ENCODE measurements at places on chromosomes 11 and 22.
A peak's percentile ranks its signal among the peaks of the same experiment; 100 is the strongest.

GRCh38 chr11:61800331-61801281 is 7.9 kb downstream of the FEN1 start:
- DNase-seq, result no peak

- DNase-seq, result no peak
Observed at GRCh38 chr22:47344414-47344813, 582.0 kb downstream of the TBC1D22A start.

DNA sequence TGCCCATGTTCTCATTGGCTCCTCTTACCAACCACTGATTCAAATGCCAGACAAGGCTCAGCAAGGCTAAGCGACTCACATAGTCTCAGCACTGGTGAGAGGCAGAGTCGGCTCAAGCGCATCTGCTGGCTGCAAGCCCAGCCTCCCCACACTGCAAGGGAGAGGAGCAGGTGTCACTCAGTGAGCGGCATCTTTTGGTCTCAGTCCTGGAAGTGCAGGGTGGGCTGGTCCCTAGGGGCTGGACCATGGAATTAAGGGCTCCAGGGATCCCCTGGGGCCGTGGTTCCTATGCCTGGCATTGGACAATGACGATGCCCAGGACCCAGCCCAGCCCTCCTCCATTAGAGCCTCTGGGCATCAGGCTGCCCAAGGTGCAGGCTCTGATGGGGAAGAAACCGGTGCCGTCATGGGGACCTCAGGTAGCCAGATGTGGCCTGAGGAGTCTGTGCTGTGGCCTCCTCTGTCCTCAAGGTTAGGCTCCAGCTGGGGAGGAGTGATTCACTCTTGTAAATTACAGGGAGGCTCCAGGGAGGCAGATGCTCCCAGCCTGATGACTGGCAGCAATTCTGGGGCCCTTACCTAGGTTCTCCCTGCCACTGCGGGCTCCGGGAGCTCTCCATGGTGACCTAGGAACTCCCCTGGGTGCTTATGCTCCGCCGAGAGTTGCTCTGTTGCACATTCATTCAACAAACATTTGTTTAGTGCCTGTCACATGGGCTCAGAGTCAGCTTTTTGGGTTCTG is 28.0 kb downstream of the FADS2 start:
- DNase-seq, result no peak

DNA sequence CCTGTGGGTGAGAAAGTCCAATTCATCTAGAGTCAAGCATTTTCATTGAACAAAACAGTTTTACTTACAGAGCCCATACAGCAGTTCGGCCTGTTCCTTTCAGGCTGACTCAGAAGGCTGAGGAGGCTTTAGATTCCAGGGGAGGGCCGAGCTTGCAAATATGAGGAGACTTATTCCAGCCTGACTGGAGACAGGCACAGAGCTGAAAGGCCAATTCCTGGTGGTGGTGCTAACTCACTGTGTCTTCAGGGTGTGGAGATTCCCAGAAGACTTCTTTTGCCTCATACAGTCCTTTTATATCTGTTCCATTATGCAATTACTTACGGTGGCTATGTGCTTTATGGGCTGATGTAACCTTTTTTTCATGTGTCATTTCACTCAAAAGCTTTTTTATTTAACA is at the start of gene OR51E2:
Gene OR51E2, minus strand, starts transcription at position 269 of the 400 bp plus-strand sequence. CDS start 15,142 bp downstream, outside the sequence.
- DNase-seq, result no peak

DNA sequence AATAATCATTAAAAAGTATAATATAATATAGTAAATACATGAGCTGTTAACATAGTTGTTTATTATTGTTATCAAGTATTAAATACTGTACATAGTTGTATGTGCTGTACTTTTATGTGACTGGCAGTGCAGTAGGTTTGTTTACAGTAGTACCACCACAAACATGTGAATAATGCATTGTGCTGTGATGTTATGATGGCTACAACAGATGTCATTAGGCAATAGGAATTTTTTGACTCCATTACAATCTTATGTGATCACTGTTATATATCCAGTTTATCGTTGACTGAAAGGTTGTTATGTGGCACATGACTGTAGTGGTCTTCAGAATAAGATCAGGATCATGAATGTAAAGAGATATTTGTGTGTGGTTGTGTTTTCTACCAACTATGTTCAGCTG is 577.8 kb downstream of the JRKL start:
- DNase-seq, result no peak

- no peak for DNase-seq
Observed at GRCh38 chr11:67631411-67631810, 1.7 kb upstream of the NUDT8 start.

GRCh38 chr22:26610072-26610958 is 7.5 kb downstream of the CRYBB1 start:
- DNase-seq, result peak; percentile 25

DNA sequence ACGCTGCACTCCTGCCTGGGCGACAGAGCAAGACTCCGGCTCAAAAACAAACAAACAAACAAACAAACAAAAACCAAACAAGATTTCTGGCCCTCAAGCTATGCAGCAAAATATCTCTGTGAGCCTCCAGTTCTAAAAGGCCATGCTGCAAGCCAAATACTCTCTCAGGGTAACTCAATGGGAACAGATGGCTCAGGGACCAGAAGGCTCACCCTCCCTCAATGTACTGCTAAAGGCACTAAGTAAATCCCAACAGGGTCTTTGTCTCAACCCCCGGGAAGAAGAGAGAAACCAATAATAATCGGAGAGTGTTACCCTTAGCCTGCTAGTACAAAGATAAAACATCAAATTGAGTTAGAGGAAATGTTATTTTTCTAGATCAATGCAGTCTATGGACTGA is 119.7 kb upstream of the ZC3H12C start:
- no peak for DNase-seq

- peak; percentile 45 for DNase-seq
Observed at GRCh38 chr11:100855466-100856067, 168.5 kb downstream of the ARHGAP42 start.

GRCh38 chr22:28075358-28075981 is 156.4 kb upstream of the PITPNB start:
- peak; percentile 63 for DNase-seq

DNA sequence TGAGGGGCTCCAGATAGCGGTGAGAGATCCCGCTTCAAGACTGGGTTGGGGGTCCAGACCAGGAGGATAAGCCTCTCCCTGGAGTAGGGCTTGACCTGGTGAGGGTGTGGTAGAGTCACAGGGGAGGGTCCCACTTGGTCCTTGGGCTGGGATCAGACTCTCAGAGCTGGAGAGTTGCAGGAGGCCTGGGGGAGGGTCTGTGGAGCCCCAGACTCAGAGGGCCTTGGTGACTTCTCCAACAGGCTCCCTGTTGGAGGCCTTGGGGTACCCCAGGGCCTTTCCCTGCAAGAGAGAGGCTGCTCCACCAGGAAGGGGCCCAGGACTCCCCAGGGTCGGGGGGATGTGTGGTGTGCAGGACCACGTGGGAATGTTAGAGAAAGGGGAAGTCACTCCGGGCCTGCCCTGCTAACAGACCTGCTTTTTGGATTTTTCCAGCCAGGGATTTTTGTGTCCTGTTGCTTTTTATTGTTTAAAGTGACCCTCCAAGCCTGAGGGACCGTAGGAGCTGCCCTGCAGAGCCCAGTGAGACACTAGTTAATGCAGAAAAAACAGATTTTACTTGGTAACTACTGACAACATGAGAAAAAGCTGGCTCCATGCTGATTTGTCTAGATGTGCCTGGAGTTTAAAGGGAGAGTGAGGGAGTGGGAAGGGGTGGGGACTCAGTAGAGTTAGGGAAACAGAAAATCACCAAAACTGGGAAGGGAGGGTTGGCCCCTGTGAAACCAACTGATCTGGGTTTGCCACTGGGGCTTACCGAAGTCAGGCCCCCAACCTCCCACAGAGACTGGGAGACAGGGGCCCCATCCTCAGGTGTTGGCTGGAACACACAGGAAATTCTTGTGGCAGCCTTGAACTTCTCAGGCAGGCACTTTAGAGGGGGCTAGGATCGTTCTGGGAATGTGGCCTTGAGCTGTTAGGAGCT is 801 bp upstream of the TXNRD2 start:
- peak; percentile 81 for DNase-seq

DNA sequence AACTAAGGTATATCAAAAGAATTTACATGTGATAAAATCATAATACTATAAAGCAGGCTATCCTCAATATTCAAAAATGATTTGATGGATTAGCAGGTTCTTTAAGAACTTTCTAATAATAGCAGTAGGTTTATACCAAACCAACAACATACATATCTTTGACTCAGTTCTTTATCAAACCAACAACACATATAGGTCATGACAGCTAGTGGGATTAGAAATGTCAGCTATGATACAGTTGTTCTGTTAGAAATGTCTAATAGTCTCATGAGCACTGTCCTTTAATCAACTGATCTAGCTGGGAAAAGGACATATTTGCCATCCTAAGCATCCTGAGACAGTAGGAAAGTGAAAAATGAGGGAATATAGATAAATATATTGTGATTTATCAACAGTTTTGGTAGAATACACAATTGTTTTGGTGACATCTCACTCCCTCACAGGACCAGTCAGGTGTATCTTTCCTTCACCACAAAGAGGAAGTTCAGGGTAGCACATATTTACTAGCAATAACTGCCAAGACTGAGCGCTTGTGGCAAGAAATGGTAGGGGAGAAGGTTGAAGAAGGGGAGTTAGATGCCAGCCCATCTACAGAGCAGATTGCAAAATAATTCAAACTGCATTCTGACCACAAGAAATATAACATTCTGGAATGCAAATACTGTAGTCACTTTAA is 90.8 kb upstream of the APOA1 start:
- DNase-seq, result no peak

DNA sequence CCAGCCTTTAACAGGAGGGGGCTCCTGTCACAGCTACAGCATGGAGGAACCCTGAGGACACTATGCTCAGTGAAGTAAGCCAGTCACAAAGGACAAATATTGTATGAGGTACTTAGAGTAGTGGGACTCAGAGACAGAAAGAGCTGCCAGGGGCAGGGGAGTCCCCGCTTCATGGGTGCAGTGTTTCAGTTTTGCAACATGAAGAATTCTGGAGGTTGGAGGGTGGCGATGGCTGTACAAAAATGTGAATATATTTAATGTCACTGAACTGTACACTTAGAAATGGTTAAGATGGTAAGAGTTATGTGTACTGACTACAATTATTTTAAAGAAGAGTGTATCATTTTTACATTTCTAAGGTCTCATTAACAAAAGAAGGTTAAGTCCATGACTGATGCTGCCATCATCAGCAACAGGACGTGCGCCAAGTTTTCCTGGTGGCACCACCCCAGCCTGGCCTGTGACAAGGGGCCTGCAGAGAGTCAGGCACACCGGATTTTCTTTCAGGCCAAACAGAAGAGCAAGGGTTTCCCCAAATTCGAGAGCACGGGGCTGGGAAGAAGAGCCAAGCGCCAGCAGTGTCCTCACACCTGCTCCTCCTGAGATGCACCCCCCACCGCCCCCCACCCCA is 22.1 kb downstream of the YPEL1 start:
- no peak for DNase-seq

GRCh38 chr11:61763930-61764605 is 11.6 kb downstream of the MYRF start:
- no peak for DNase-seq

DNA sequence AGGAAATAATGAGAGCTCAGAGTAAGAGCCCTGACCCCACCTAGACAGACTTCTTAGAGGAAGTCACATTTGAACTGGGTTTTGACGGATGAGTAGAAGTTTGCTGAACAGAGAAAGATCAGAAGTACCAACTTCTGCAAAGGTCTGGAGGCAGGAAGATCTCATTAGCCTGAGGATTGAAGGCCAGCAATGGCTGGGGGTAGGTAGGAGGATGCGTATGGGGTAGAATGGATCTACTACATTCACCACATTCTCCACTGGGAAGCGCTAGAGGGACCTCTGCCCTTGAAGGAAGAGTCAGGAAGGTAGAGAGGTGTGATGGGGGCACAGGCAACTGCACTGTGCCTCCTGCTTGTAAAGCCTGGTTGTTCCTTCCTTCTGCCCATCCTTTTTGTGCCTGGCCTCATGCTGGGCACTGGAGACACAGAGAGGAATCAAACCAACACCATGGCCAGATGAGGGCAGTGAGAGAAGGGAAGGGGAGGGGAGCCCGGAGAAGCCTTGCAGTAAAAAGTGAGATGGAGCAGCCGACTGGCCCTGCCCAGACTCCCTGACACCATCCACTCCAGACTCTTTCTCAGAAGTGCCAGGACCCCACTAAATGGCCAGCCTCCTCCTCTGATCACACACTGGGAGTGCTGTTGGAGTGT is 4.9 kb downstream of the TPBGL start:
- no peak for DNase-seq

DNA sequence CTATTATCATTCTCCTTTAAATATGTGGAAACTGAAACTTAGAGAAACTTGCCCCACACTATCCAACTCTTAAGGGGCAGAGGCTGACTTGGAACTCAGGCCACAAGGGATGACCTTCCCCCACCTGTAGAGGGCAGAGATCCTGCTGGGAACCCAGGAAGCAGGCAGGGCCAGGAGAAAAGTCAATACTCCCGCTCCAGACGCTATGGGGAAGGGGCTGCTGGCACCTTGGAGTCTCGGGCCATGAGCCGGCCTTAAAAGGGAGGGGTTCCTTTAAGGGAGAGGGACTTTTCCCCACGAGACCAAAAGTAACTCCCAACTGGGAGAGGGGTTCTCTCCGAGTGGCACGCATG is 620 bp upstream of the ANO5 start:
- no peak for DNase-seq

DNA sequence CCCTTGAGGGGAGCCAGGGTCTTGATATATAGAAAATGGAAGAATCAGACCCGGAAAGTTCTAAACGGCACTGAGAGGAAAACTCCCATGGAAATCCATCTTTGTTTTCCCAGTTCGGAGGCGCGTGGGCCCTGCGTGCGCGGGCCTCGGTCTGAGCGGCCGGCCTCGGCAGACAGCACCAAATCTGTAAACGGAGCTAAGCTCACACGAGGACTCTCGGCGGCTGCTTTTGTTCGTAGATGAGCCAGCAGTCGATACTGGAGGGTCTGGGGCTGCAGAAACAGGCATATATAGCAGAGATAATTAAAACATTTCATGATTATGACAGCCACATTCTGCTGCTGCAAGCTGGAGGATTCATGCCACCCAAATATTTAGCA is 68.5 kb upstream of the PPARA start:
- no peak for DNase-seq

DNA sequence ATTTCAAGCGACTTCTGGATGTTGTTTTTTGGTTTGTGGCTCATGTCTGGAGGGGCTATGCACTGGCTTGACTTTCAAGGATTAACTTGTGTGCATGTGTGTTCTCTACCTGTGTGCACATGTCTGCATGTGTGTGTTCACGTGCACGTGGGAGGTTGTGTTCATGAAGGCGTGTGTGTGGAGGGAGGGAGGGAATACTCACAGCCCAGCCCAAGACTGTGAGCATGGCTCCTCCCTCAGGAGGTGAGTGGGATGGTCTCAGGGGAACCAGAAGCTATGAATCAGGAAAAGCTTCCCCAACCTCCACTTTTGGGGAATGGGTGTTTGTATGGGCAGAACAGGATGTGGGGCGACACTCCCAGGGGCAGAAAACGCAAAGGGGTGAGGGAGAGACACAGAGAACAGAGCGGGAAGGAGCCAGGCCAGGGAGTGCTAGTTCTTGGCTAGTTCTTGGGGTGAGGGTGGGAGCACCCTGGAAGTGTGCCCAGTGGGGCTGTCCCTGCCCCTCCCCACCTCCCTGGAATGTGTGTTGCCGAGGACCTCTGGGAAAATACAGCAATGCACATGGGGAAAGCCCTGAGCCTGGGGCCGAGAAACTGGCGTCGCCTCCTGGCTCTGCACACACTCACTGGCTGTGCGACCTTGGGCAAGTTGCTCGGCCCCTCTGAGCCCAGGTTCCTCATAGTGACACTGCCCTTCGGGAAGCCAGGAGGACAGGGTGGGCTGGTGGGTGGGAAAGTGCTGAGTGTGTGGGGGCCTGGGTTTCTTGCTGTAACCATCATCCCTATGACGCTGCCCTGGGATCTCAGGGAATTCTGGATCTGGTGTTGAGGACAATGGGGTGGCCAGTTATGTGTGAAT is 16.9 kb upstream of the ALX4 start:
- DNase-seq, result no peak

Measured in muscle of arm (tissue), 14 donors.